ENCODE measurements at places on chromosomes 13 and 19.

GRCh38 chr13:100517135-100517534, 71.5 kb downstream of the GGACT start:
- no peak for DNase-seq

DNA sequence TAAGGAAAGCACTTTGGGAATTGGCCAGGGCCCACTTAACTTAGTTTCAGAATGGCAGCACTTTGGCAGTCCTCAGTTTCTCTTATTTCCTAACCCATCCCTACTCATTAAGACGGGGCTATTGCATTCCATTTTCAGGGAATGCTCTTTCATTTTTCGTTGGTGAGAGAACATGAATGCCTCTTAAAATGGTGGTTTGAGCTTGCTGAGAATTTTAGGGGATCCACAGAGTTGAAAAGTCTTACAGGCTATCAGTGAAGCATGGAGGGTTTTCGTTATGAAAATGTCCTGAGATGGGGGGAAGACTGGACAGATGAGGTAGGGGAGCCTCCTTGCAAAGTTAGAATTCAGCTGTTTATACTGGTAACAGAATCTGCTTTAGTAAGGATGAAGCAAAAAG, 71.4 kb downstream of the LRCH1 start:
- DNase-seq = no peak

DNA sequence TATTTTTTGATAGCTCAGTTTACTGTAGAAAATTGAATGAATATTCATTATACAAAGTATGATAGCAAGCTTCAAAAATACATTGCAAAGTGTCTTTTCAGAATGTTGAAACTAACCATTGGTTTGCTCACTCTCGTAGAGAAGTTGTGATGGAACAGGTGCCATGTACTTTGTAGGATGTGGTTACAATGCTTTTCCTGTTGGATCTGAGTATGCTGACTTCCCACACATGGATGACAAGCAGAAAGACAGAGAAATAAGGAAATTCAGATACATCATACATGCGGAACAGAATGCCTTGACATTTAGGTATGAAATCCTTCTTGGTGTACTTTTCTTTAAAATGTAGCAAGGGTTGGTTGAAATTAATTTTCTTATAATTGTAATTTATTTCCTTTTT, 30.5 kb downstream of the CDADC1 start:
- DNase-seq = no peak

- peak; percentile 37 for DNase-seq
Observed at GRCh38 chr13:24270639-24271141, 38.7 kb upstream of the C1QTNF9 start.

DNA sequence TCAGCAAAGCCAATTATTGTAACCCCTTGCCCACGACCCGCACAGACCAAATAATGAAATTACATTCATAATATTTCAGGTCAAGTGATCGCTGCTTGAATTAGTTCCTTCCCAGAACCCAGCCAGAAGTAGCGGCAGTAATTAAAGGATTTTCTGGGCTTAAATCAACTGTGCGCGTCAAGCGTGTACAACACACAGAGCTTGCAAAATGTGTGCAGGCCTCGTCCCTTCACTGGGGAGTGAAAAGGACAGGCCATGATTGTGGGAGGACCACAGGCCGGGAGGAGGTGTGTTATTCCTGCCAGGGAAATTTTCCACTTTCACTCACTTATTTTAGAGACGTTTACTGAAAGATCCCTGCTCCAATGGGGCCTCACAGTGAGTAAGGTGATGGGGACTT, 84.9 kb downstream of the CHST8 start:
- no peak for DNase-seq

DNA sequence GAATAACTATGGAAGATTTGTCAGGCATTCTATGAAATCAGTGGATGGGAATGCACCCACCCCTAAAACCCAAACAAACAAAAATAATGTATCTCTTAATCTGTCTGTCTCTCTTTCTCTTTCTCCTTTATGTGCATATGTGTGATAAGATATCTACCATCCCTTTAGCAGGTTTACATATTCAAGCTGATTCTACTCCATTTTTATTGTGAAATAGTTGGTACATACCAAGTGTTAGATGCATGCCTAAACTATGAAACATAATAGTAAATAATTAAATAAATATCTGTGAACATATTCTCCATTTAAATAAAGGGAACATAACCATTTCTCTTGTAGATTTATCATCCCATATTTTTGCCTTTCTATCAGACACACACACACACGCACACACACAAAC, 121.8 kb upstream of the PCDH9 start:
- DNase-seq = no peak

GRCh38 chr13:37878921-37879320, 9.3 kb upstream of the TRPC4 start:
- DNase-seq = no peak

All from stimulated activated CD4-positive, alpha-beta T cell treated with anti-CD3 and anti-CD28 coated beads, Interleukin-4, amount 100 ng/mL, for 4 hours (primary cell).